Activated T-helper 2 cell treated with anti-CD3 and anti-CD28 coated beads, Interferon-gamma antibody, Interleukin-2, Interleukin-4, amounts not matched to agents 10 μg/mL and 5 μg/mL and 100 μg/mL, durations not matched to agents 14 hours and 24 hours and 36 hours (primary cell): ENCODE measurements at places on chromosomes 7 and 10.
A peak's percentile ranks its signal among the peaks of the same experiment; 100 is the strongest.

- no peak overlapping the region for H3K27ac ChIP-seq
- H3K4me3 ChIP-seq, result no peak overlapping the region
- H3K27me3 ChIP-seq, result no peaks in the 10 kb centered on the region
- H3K4me1 ChIP-seq, result no peaks in the 10 kb centered on the region
- DNase-seq, result no peak
Measured at GRCh38 chr7:44541876-44542610, 913 bp upstream of the NPC1L1 start.

DNA sequence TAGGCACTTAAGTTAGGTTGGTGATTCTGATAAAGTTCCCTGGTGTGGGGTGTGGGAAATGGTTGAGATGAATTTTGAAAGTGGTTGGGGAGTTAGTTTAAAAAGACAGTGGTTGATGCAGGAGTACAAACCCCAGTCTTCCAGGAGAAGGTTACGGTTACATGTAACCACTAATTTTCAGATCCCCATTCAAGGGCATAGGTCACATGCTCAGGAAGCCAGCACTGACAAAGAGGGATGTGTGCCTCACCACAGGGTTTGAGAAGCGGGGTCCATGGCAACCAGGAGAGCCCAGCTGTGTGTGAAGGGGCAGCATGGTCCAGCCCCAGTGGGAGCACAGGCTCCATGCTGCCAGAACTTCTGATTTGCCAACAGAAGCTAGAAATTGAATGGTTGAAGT lies 144.2 kb downstream of the MDFIC start:
- peaks cover 7% of the 10 kb centered on the region for H3K4me1 ChIP-seq
- H3K4me3 ChIP-seq, result no peak overlapping the region
- H3K27ac ChIP-seq, result no peak overlapping the region
- no peak for DNase-seq

DNA sequence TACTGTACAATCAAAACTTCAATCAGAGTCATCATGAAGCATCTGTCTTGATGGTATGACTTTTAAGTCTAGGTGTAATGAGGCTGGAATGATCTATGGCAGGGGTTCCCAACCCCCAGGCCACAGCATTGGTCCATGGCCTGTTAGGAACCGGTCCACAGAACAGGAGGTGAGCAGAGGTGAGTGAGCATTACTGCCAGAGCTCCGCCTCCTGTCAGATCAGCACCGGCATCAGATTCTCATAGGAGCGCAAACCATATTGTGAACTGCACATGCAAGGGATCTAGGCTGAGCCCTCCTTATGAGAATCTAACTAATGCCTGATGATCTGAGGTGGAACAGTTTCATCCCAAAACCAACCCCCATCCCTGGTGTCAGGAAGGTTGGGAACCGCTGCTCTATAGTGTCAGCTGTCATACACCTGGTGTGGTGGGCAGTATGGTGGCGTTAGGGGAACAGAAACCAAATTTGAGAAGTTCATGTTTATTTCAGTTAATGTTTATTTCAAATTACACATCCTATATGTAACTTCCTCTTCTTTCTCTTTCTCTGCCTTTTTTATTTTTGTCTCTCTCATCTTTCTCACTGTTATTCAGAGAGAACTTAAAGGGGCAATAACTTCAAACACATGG lies 432.6 kb downstream of the TNS3 start:
- H3K4me1 ChIP-seq, result no peaks in the 10 kb centered on the region
- H3K36me3 ChIP-seq, result no peaks in the 10 kb centered on the region
- DNase-seq, result no peak
- H3K4me3 ChIP-seq, result no peak overlapping the region
- H3K27ac ChIP-seq, result no peak overlapping the region

- H3K36me3 ChIP-seq, result no peaks in the 10 kb centered on the region
- no peaks in the 10 kb centered on the region for H3K4me1 ChIP-seq
- H3K4me3 ChIP-seq, result no peak overlapping the region
- H3K27me3 ChIP-seq, result peaks cover 4% of the 10 kb centered on the region
- DNase-seq, result no peak
Measured at GRCh38 chr7:116034411-116034810, 3.8 kb upstream of the TFEC start.

DNA sequence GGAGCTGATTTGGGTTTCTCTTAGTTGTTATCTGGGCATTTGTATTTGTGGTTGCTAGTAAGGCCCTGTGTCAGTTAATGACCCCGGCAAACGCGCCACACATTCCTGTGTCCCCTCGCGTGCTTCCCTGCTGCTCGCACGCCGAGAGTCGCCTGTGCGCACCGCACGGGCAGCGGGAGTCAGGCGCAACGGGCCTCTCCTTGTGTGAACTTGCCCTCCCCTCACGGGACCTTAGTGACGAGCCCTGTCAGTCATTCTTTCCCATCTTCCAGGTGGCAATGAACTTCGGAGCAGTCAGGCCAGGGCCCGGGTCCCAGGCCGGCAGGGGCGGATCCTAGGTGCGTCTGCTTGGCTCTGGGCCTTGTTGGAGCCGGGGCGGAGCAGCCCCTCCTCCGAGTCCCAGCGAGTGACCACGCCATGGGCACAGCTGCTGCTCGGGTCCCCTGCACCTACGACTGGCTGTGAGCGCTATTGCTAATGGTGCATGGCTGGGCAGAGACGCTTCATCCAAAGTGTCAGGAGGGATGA lies 12.4 kb upstream of the PRKAR1B start:
- no peaks in the 10 kb centered on the region for H3K27me3 ChIP-seq
- H3K4me1 ChIP-seq, result no peaks in the 10 kb centered on the region
- DNase-seq, result no peak
- no peak overlapping the region for H3K4me3 ChIP-seq

DNA sequence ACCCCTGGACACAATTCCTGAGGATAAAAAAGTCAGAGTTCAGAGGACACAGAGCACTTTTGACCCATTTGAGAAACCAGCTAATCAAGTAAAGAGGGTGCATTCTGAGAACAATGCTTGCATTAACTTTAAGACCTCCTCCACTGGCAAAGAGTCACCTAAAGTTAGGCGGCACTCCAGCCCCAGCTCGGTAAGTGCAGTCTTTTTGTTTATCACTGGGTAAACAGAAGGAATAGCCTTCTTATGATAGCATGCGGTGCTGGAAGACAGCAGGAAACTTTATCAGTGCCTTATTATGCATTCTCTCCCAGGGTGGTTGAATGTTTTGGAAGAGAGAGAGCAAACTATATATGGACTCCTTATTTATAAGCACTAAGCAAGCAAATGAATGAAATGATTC lies 130.5 kb downstream of the CDK14 start:
- H3K27ac ChIP-seq, result no peak overlapping the region
- no peak overlapping the region for H3K4me3 ChIP-seq
- H3K27me3 ChIP-seq, result no peaks in the 10 kb centered on the region
- no peak for DNase-seq
- no peaks in the 10 kb centered on the region for H3K4me1 ChIP-seq
- no peaks in the 10 kb centered on the region for H3K36me3 ChIP-seq

DNA sequence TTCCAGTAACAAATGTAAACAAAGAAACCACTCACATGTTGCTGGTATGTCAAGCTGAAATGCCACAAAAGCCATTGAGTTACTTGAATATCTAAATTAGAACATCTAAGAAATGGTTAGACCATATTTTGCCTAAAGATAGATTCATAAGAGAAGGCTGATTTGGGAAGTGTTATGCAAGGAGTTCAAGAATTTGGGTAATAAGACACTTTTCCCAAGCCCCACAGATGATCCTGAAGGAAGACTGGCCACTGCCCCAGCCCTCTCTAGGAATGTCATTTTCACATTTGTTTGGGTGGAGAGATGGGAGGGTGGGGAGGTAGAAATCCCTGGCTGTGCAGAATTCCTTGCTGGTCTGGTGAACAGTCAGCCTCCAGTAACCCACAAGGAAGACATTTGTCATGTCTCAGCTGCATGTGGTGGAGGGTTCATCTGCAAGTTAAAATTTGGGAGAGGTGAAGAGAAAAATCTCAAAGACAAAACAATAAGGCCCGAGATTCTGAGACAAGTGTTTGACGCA lies 427.2 kb upstream of the KLF6 start:
- peaks cover 4% of the 10 kb centered on the region for H3K4me1 ChIP-seq
- H3K27me3 ChIP-seq, result peaks cover 28% of the 10 kb centered on the region
- no peak overlapping the region for H3K4me3 ChIP-seq
- no peaks in the 10 kb centered on the region for H3K36me3 ChIP-seq

DNA sequence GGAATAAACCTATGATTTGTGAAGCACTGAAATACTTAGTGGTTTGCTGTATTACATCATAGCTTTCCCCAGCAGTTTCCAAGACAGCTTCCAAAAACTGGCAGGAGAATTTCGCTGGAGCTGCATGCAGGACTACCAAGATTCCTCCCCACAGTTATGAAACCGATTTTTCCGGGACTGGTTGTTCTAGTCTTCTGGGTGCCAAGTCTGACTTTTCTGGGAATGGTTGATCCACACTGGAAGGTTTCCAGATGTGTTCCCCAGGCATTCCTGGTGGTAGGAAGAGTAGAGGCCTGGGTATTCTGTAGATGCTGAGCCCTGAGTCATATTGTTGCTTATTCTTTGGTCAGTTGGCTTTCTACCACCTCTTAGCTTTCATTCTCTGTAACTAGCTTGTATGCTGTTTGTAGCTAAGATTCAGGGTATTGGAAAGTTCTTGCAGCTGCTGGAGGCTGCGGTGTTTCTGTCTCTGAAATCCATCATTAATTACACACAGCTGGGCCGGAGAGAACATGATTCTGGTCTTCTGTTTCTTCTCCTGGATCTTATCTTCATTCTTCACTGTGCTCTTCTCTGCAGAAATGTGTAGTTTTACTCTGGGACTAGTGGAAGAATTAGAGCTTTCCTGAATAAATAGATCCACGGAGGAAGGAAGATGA lies 6.3 kb downstream of the ABCC2 start:
- no peak overlapping the region for H3K4me3 ChIP-seq
- no peaks in the 10 kb centered on the region for H3K4me1 ChIP-seq
- no peak overlapping the region for H3K27ac ChIP-seq
- no peaks in the 10 kb centered on the region for H3K36me3 ChIP-seq

DNA sequence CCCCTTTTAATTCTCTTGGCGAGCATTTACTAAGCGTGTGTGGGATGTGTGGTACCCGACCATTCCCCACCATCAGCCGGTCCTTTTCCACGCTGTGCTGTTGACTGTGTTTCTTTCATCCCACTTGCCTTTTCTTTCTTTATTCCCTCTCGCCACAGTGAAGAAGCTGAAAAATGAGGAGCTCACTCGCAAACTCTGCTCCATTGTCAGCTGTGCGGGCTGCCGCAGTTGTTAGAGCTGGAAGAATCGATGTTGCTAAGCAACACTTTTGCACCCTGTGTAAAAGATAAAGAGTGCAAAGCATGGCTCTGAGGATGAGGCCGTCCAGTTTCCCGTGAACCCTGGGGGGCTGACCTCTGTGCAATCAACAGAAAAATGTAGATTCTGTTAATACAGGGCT lies 203.1 kb upstream of the NEBL start:
- no peak overlapping the region for H3K4me3 ChIP-seq
- DNase-seq, result no peak
- no peak overlapping the region for H3K27ac ChIP-seq
- H3K27me3 ChIP-seq, result no peaks in the 10 kb centered on the region
- H3K4me1 ChIP-seq, result peaks cover 3% of the 10 kb centered on the region

DNA sequence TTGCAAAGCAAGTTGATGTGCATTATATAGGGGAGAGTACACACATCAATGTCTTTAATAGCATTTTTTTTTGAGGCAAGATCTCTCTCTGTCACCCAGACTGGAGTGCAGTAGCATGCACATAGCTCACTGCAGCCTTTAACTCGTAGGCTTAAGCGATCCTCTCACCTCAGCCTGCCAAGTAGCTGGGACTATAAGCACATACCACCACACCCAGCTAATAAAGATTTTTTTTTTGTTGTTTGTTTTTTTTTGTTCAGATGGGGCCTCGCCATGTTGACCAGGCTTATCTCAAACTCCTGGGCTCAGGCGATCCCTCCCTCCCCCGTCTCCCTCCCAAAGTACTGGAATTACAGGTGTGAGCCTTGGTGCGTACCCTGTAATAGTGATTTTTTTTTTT lies 1.5 kb downstream of the UMAD1 start:
- H3K4me1 ChIP-seq, result peaks cover 31% of the 10 kb centered on the region
- H3K27ac ChIP-seq, result peak overlapping the region; percentile 99
- H3K4me3 ChIP-seq, result peak overlapping the region; percentile 94
- peaks cover 62% of the 10 kb centered on the region for H3K36me3 ChIP-seq

DNA sequence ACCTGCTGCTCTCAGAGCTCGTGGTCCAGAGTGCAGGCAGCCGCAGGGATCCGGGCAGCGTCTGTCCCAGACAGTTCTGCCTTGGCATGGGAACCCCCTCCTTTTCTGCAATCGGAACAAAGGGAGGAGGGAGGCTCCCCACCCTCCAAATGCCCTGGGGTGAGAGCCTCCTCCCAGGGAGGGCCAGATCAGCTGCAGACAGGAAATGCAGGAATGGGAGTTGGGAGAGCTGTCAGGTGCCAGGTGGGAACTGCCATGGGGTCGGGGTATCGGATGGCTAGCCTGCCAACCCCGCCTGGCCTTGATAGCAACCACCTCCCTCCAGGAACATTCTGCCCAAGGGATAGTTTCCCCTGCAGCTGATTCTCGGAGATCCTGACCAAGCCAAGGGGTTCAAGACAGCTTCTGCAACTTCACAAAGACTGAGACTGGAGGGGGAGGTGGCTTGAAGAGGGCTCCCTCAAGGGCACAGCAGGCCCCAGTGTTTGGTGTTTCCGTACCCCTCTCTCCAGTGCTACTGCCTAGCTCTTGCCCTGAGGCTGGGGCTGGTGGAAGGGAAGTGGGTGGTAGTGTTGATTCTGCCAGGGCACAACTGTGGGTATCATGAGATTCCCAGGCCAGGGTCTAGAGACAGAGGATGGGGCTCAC lies at the start of gene CALML5:
TSS of gene CALML5 (minus strand) at position 78 of the 648 bp plus-strand sequence. CDS start 132 bp downstream, outside the sequence.
- H3K4me1 ChIP-seq, result no peaks in the 10 kb centered on the region
- DNase-seq, result no peak
